Natural killer cell treated with Interleukin-12 subunit alpha and Interleukin-12 subunit beta and Interleukin-15 and Interleukin-18, amount 100 ng/mL, for 72 hours (primary cell): ENCODE measurements at places on chromosomes 2 and 18. TPM values are rescaled to one million over a fixed set of nuclear protein-coding genes. Genes with fewer than 3 reads are reported as not detected.

GRCh38 chr2:136116151-136116812 lies 1.7 kb downstream of the CXCR4 start:
- no peak for DNase-seq

DNA sequence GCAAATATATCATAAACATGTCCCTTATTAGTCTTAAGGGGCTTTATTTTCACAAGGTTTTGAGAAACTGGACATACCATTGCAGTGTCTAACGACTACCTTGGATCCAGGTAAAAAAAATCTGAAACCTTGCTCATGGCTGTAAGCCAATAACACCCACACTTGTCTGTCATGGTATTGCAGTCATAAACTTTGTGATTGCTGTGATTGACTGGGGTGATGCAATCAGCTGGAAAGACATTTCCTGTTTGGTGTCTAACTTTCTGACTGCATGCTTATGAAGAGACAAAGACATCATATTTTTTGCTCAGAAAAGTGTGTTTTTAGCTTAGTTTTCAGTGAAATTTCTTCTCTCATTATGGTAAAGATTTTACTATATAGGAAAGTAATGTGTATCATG lies 635.0 kb downstream of the TSN start:
- no peak for DNase-seq

- DNase-seq: no peak
These were observed 584.8 kb downstream of the MBD2 start for GRCh38 chr18:53639687-53640086.

The SH3BP4 gene
- not detected for total RNA-seq

The B3GNT2 gene
- 31.0 TPM for total RNA-seq

DNA sequence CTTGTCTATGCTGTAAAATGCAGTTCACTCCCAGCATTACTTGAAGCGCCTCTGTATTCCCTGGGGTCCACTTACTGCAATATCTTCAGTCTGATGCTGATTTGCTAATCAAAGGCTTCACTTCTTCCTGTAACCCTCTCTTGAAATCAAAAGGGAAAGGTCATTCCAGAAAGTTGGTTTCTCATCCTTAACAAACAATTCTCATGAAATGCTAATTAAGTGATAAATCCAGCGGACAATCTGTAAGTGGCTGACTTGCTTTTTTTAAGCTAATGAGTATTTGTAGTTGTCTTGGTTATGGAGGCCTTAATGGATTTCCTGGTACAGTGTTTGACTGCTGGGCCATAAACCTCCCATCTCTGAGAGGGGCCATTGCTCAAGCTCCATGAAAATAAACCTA lies 499.6 kb upstream of the HS6ST1 start:
- DNase-seq: no peak

DNA sequence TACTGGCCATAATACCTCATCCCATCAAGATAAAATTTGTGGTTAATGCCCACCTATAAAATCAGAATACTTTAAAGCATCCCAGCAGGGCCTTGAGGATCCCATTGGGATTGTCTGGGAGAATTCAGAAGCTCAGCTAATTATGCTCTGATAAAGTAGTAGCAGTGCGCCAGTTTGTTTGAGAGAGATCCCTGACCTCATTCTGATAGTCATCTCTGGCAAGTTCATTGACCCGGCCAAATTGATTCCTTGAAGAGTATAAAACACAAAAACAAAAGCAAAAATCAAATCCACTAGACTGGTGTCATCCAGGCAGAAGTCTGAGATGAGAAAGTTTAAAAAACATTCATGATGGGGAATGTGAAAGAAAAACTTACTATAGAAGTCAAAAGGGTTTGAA lies 14.1 kb downstream of the ABCG5 start:
- DNase-seq: no peak

DNA sequence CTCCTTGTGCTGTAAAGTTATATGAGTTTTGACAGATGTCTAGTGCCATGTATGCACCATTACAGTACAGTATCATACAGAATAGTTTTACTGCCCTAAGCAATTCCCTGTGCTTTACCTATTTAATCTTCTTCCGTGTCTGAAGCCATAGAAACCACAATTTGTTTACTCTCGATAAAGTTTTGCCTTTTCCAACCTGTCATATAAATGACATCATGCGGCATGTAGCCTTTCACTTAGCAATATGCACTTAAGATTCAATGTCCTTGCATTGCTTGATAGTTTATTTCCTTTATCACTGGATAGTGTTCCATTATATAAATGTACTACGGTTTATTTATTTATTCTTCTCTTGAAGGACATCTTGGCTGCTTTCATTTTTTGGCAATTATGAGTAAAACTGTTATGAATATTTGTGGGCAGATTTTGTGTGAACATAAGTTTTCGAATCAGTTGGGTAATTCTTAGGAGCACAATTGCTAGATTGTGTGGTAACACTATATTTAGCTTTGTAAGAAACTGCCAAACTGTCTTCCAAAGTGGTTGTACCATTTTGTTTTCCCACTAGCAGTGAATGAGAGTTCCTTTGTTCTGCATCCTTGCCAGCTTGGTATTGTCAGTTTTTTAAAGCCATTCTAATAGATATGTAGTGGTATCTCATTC lies 136.8 kb upstream of the MAP3K20 start:
- DNase-seq: no peak

The DCC gene
- not detected for total RNA-seq

DNA sequence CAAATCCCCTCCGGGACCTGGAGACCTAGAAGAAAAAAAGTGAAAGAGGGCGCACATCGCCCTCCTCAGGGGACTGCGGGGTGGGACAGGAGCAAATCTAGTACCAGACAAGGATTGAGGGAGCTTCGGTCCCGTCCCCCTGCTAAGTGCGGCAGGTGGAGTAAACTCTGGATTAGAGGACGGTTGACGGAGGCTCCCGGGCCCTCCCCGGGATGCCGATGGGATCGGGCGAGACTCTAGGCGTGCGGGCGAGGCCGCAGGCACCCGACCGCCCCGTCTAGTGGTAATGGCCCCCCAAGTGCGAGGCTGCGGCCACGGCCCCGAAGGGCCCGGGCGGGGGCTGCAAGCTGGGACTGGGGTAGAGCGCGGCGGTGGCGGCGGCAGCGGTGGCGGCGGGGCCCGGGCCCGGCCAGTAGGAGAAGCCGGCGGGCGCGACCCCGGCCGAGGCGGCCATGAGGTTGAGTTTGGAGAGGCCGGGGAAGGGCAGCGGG lies 3.5 kb downstream of the FEV start:
- DNase-seq: no peak
